ENCODE measurements at places on chromosomes 5 and 9. TPM values are rescaled to one million over a fixed set of nuclear protein-coding genes. Genes with fewer than 3 reads are reported as not detected.

DNA sequence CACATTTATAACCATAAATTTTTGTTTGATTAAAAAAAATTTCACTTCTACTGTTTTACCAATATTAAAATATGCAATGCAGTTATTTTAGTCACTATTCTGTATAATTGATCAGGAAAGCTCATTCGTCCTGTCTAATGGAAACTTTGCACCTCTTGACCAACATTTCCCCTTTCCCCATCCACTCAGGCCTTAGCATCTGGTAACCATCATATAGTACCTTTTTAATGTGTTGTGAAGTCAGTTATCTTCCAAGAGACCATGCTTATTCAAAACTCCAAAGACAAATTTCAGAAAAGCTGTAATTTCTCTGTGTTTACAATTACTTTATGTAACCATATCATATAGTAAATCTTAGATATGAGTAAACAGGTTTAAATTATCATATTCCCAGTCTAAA lies 145.9 kb downstream of the CTNND2 start:
- no peak for DNase-seq

Gene GHR
- not detected for total RNA-seq

Gene PITX1
- 31.0 TPM for total RNA-seq

Gene SLC25A2
- 0.42 TPM for total RNA-seq

Gene MEIKIN
- not detected for total RNA-seq

DNA sequence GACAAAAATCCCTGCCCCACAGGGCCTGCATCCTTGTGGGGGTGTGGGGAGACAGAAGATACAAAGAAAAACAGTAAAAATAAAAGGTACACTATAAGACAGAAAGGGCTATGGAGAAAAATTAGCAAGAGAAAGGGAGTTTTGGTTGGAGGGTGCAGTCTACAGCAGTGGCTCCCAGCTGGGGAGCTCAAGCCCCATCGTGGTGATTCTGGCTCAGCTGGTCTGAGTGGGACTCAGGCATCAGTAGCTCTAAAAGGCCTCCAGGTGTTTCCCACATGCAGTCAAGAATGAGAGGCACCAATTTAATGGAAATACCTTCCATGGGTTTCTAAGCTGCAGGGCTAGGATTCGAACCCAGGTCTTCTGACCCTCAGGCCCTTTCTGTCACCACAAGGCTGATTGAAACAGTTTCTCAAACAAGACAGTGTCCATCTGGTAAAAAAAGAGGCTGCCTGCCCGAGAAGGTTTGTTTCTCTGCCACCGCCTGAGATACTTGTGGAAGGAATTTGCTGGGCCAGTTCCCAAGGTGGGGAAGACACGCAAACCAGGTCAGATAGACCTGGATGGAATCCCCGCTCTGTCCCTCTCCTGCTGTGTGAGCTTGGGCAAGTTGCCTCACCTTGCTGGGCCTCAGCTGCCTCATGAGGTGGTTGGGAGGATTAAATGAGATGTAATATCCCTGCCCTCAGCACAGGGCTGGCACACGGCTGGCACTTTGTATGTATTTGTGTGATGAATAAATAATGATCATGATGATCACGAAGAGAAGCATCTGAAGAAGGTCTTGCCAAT lies 43.1 kb downstream of the COL27A1 start:
- no peak for DNase-seq

Measured in HCT116 (cell line).